ENCODE measurements at places on chromosomes 1 and 21.

DNA sequence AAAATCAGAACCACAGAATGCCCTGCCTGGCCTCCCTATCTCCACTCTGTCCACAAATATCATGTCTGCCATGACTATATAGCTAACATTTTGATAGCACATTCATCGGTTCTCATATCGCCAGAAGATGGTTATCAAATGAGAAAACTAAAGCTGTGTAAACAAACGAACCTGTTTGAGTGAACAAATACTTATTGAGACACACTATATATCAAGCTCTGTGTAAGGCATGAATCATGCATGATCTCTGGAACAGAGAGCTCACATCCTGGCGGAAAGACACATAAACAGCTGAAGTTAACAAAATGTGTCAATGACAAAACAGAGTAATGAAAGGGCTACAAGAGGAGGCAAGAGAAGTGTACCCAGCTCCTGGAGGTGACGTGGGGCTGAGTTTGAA lies 13.1 kb downstream of the KCND3 start:
- no peak for DNase-seq

GRCh38 chr21:33975548-33976081 lies 60.0 kb upstream of the ATP5PO start:
- DNase-seq = peak; percentile 65

DNA sequence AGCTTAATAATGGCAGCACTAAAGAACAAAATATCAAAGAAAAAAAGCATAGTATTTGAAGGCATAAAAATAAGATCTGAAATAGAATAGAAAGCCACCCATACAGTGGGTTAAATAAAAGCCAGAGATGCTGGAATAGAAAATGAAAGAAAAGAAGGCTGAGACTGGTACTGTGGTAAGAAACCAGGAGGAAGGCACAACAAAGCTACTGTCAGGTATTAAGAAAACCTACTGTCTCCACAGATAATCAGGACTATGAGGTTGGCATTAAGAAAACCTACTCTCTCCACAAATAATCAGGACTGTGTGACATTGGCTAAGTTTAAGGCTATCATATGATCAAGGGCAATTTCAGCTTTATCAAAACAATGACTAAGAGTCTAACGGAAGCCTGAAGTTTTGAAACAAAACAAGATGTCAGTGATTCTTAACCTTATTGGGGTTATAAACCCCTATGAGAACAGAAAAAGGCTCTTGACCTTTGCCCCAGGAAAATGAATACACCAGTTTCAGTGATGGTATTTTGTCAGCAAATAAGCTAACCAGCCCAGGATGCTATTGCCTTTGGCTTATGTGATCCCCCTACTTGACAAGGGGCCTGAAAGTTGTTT lies 24.4 kb downstream of the MCOLN2 start:
- peak; percentile 28 for DNase-seq

DNA sequence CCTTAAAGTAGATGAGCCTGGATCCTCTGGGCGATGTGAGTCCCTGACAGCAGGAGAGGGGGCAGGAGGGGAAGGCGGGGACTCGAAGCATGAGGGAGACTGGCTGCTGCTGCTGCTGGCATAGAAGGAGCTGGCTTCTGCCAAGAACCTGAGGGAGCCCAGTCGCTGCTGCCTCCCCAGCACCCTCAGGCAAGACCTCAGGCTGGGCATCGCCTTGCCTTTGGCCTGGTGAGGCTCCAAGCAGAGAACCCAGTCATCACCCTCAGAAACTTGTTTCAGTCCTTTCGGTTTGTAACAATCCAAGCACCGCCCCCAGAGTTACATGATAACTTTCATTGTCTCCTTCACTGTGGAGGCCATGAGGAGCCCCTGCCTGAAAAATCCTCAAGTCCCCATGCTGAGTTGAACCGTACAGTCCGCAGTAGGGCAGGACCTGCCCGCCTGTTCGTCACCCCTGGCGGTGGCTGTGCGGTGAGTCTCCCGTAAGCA lies 38.8 kb downstream of the POFUT2 start:
- peak; percentile 41 for DNase-seq

DNA sequence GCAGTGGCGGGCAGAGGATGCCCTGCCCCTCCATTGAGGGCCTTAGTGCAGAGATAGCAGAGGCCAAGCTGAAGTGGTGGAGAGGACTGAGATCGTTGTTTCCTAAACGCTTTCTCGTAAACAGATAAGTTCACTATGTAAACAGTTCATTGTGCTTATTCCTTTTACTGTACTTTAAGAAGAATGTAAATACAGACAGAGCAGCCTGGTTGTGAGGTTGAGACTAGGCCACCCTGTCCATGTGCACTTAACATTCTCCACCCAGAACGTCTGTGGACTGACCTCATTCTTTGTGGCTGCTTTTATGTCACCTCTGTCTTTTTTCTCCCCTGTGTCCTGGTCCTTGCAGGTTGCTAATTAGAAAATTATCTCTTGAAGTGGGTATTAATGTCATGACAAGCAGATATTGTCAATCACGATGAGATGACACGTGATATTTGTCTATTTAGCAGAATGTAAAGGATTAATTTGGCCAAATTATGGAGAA lies 8.5 kb downstream of the CENPS start:
- DNase-seq = no peak

- DNase-seq = no peak
These were observed 74.9 kb downstream of the ALPL start for GRCh38 chr1:21584096-21584495.

- DNase-seq = no peak
These were observed 182.0 kb upstream of the SGIP1 start for GRCh38 chr1:66351913-66352312.

DNA sequence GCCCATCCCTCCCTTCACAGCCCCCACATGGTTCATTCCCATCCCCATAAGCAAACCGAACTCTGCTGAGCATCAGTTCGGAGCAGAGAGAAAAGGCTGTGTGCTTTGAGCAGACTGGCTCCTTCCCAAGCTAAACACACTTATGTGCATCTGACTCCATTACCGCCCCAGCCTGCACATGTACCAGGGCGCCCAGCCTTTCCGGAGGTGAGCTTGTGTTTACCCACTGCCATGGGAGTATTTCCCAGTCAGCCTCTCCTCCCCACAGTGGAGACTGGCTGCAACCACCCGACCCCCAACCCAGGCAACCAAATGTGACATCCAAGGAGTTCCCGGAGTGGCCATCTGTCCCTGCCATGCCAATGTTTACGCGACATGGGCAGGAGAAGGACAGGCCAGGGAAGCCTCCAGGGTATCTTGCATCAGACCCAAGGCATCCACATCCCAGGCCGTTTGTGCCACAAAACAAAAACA lies 9.4 kb downstream of the TIAM1 start:
- no peak for DNase-seq

DNA sequence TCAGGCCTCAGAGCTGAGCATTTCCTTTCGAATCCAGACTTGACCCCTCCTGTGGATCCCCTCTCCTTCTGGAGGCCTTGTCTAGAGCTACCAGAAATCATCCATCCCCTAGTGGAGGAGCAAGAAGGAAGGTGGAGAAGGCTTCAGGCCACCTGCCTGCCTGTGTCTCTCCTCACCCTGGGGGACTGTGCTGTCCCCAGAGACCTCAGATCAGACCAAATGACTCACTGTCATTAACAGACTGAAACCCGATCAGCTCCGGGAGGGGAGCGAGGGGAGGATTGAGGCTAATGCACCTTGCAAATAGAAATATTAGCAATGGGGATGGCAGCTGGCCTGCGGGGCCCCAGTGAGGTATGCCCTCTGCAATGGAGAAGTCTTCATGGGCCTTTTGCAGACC lies 2.1 kb downstream of the MYBPH start:
- no peak for DNase-seq

- no peak for DNase-seq
These were observed 33.2 kb upstream of the PDE4B start for GRCh38 chr1:65759516-65759915.
